Activated naive CD4-positive, alpha-beta T cell (primary cell): ENCODE measurements at places on chromosomes 6 and 20.

DNA sequence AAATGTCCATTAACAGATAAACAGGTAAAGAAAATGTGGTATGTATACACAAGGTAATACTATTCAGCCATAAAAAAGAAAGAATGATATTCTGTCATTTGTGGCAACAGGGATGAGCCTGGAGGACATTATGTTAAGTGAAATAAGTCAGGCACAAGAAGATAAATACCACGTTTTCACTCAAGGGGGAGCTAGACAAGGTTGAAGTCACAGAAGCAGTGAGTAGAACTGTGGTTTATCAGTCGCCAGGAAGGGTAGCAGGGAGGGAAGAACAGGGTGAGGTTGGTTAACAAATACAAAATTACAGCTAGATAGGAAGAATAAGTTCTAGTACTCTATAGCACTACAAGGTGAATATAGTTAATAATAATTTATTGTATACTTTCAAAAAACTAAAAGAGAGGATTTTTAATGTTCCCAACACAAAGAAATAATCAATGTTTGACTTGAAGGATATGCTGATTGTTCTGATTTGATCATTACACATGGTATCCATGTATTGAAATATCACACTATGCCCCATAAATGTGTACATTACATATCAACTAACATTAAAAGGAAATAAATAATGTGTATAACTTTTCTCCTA lies 21.1 kb downstream of the RTN4IP1 start:
- DNase-seq = no peak

DNA sequence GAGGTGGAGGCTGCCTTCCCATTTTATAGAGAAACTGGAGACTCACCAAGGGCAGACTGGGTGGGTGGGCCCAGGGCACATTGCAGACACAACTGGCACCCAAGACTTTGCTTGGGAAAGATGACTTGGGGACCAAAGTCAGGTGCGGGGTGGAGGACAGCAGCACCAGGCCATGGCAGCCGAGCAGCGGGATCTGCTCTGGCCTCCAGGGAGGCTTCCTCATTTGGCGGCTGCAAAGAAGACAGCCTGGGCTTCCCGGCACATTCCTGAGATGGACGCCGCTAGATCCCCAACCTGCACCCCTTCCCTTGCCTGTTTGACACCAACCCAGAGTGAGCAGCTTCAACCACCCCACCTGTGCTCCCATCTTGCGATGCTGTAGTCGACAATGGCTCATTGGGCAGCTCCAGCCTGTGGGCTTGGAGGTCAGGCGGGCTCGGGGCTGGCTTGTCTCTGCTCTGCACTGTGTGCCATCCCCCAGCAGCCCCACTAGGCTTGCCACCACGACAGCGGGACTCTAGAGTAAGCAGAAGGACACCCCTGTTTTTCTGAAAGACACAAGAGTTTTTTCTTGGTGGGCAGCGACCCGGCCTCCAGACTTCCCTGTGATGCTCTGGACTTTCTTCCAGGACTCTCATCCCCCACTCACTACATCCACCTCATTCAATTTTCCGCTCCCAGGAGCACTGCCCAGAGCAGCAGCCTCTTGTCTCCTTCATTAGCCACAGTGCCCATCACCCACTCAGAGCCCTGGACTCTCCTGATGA lies 184.9 kb upstream of the CST7 start:
- DNase-seq = no peak

GRCh38 chr20:61538943-61539265 lies 286.8 kb downstream of the CDH4 start:
- no peak for DNase-seq

DNA sequence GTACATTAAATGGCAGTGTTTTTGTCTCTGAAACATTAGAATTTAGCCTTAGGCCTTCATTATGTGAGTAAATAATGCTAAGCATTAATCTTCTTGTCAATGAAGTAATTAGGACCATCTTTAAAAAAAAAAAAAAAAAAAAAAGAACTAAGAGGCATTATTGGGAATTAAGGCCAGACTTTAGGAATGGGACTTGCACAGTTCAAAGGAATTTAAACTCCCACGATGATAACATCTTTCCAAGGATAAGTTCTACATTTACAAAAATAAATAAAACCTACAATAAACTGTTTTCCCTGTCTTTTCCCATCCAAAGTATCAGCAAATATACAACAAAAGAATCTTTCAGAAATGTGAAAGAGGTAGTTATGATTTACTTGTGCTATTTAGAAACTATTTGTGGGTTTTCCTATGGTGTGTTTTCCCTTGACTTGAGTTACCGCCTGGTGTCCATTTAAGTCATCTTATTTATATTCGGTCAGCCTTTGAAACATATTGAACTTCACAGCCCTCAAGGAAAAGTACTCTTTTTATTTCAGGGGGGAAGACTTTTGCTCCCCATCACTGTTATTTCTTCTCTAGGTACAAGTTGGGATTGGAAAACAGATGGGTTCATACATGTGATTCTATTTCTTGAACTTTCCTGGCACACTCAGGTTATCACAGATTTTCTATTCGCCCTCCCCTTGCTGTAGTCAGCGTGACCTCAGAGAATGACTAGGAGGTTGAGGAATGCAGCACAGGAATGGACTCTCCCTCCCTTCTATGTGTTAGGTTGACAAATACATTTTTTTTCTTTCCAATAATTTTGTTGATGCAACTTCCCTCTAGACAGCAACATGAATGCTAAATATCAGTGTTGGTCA lies 13.6 kb downstream of the STMND1 start:
- no peak for DNase-seq

- no peak for DNase-seq
Observed at GRCh38 chr6:52389626-52390360, 27.8 kb downstream of the PAQR8 start.

GRCh38 chr6:1821513-1822183 lies 211.9 kb downstream of the FOXC1 start:
- no peak for DNase-seq

DNA sequence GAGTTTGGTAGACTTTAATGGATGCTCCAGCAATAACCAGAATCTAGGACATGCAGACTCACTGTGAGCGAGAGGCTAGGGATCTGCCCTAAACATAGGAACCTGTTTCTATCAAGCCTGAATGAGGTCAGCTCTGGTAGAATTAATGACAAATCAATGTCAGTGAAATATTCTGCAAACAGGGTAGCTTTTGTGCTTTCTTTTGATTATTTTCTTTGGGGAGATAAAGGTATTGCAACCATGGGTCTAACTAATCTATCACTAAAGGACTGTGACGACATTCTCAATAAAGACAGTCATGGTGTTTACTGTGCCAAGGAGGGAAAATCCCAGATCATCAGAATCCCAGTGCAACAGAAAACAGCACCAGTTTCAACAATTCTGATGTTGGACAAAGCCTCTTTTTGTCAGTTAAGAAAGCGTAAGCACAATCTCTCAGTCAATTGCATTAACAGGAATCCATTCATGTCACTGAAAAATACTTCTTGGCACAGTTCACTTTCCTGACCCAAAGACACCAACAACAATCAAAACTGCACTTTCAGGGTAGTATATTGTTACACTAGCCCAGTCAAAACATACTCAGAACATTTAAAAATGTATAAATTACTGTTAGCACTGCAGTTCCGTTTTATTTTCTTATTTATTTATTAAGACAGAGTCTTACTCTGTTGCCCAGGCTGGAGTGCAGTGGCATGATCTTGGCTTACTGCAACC lies 36.8 kb upstream of the SMIM29 start:
- DNase-seq = no peak

DNA sequence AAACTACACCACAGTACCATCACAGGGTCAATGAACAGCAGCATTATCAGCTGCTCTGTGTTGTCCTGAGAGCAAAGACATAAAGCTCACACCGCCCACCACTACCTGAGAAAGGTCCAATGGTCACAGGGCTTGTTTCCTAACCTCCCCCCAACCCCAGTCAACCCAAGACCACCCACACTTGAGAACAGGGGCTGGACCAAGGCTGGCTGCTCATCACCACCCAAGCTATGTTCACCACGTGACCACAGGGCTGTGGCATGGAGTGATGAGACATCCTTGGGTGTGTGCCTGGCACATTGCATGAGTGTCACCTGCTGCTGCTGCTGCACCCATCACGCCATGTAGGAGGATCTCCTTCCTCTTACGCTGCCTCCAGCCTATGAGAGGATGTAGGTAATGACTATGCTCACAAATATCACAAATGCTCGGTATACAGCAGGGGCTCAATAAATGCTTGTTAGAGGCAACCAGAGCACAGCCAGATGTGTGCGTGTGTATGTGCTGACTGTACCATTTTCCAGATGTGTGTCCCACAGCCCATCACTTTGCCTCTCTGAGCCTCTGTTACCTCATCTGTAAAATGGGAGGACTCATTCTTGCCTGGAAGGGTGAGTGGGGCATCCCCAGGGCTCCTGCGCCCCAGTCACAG lies 23.3 kb upstream of the SIRPA start:
- DNase-seq = no peak

DNA sequence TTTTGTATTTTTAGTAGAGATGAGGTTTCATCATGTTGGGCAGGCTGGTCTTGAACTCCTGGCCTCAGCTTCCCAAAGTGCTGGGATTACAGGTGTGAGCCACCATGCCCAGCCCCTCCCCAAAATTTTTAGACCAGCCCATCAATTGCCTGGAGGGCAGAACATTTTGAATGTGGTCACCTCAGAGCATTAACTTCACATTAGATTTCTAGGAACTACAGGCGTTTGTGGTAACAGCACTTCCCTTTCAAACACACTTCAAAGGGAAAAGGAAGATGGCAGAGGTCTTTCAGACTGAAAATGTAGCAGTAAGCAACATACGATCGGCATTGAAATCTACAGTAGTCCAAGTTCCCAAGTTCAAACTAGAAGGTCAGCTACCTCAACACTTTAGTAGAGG lies 12.3 kb upstream of the SLA2 start:
- no peak for DNase-seq

GRCh38 chr6:109511832-109512231 lies 28.8 kb upstream of the ZBTB24 start:
- DNase-seq = no peak

- no peak for DNase-seq
Observed at GRCh38 chr6:5094327-5094726, 9.2 kb downstream of the PPP1R3G start.

DNA sequence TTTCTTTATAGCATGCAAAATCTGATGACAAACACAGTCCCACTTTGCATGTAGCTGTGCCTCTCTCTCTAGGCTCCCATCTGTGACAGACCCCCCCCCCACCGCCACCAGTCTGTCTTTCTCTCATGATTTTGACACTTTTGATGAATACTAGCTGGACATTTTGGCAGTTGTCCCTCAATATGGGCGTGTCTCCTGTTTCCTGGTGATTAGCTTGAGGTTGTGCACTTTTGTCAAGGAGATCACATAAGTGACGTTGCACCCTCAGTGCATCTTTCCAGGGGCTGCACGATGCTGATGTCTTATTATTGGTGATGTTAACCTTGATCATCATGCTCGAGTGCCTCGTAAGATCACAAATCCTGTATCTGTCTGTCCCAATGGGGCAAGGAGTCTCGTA lies 155.1 kb downstream of the EYA2 start:
- DNase-seq = no peak

GRCh38 chr20:1664911-1665310 lies 7.3 kb upstream of the SIRPG start:
- DNase-seq = no peak

- DNase-seq = no peak
Observed at GRCh38 chr20:50456452-50457324, 53.5 kb upstream of the PTPN1 start.

- no peak for DNase-seq
Observed at GRCh38 chr6:139888681-139889122, 514.3 kb upstream of the CITED2 start.
